Subcutaneous preadipocyte (primary cell): ENCODE measurements at places on chromosomes 3 and 15. TPM values are rescaled to one million over a fixed set of nuclear protein-coding genes. Genes with fewer than 3 reads are reported as not detected.

The NEIL1 gene
- total RNA-seq, result 2.0 and 2.9 TPM in 2 replicates

The MUSTN1 gene
- not detected in 2 replicates for total RNA-seq

The IMPG2 gene
- total RNA-seq, result under 0.01 and 0.20 TPM in 2 replicates

The FBXW12 gene
- 0.20 TPM in 1 of 2 replicates, not detected in the other for total RNA-seq

The ZNF80 gene
- not detected in 2 replicates for total RNA-seq

The CYP8B1 gene
- not detected in 2 replicates for total RNA-seq

The TMC3 gene
- total RNA-seq, result not detected in 2 replicates

The ADAMTS9 gene
- total RNA-seq, result 2.2 and 3.3 TPM in 2 replicates

The LRIG1 gene
- total RNA-seq, result 7.0 and 9.6 TPM in 2 replicates

The ARHGAP31 gene
- 1.8 and 6.5 TPM in 2 replicates for total RNA-seq

The CFAP91 gene
- total RNA-seq, result under 0.01 and 0.73 TPM in 2 replicates

The TFRC gene
- 157 and 191 TPM in 2 replicates for total RNA-seq

The MKRN3 gene
- total RNA-seq, result 2.3 TPM in 1 of 2 replicates, not detected in the other

The LDHAL6B gene
- not detected in 2 replicates for total RNA-seq

The GP9 gene
- not detected in 2 replicates for total RNA-seq

The SCG5 gene
- 1.4 and 1.8 TPM in 2 replicates for total RNA-seq

The LAMB2 gene
- 193 and 231 TPM in 2 replicates for total RNA-seq

The EAF2 gene
- total RNA-seq, result 0.37 and 1.8 TPM in 2 replicates

The RFC4 gene
- 24.3 and 38.5 TPM in 2 replicates for total RNA-seq

The ATP2B2 gene
- total RNA-seq, result under 0.01 TPM in 1 of 2 replicates, not detected in the other

The MON1A gene
- total RNA-seq, result 13.6 and 17.0 TPM in 2 replicates

The CHST2 gene
- 67.4 and 73.1 TPM in 2 replicates for total RNA-seq

The FANCD2OS gene
- not detected in 2 replicates for total RNA-seq
